ENCODE measurements at places on chromosomes 2 and 18.

DNA sequence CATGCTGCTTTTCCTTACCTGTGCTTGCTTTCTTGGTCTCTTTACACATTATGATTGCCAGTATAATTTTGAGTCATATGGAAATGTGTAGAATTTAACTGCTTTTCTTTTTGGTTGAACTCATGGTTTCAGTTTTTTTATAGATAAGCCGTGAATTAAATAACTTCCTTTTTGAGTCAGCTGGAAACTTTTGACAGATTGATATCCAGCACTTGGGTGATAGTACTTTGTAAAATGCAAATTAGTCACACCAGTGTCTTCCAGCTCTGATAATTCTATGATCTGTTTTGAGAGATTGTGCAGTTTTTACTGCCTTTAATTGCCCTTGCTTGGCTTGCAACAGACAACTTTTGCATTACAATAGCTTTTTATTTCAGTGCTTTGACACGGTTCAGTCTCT lies 86.4 kb downstream of the NCOA1 start:
- DNase-seq = no peak

DNA sequence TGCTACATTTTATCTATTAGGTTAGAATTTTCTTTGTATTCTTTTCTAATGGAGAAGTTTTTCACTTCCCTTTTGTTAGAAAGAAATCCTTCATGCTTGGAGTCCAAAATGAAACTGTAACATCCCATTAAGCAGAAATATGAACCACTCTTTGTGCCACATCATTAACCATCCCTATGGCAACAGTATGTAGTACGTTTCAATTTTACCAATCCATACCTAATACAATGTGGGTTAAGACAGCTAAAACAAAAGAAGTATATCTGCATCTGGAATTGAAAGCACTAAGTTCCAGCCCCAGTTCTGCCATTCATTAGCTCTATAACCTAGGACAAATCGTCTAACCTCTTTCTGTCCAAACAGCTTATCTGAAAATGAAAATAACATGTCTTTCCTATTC lies 409.2 kb upstream of the SPHKAP start:
- DNase-seq = no peak

DNA sequence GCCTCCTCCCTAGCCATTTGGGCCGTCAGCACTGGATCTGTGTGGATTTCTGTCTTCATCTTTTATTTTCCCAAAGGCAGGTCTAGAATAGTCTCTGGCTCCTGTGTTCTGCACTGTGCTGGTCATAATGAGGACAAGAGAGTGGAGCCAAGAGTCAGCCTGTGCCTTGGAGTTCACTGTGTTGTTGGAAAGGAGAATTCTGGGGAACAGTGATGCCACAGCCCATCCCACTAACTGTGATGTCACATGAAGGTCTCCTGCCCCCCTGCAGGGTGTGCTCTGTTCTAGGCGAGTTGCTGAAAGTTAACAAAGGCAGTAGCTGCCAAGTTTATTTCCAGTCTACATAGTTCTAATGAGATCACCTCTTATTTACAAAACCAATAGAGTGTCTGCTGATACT lies 248.5 kb downstream of the TPGS2 start:
- no peak for DNase-seq

DNA sequence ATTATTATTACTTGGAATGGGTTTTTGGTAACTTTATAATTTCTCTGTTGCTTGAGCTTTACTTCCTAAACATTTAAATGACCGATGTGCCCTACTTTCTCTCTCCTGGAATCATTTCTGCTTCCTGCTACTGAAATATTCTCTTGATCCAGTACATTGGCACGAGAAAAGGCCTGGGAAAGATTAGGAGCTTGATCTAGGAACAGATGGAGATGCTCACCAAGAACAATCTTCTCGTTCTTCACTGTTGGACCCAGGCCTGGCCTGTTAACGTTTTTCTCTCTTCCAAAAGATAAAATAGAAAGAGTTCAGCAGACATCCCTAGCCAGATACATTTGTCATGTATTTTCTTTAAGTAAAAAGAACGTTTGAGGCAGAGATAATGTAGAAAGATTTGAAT lies 1356.8 kb upstream of the CRIM1 start:
- DNase-seq = no peak

GRCh38 chr18:14914771-14915170 lies 166.8 kb downstream of the ANKRD30B start:
- no peak for DNase-seq

GRCh38 chr18:22551536-22552151 lies 133.9 kb upstream of the CTAGE1 start:
- DNase-seq = no peak

DNA sequence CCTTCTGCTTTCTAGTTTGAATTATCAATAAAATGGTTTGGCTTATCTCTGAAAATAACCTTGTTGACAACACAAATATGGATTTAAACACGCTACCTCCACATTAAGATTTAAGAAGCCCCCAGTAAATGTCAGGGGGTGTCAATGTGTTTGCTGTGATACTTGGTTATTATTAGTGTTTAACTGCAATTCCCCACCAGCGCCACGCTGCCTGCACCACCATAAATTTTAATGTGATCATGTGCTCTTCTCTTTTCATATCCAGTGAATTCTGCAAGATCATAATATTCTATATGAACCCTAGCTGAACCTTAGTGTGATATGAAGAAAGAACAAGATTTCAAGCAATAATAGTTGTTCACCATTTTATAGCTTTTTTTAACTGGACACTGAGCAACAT lies 330.7 kb downstream of the AGPS start:
- DNase-seq = no peak

GRCh38 chr18:72232644-72233043 lies 311.5 kb downstream of the CBLN2 start:
- no peak for DNase-seq

DNA sequence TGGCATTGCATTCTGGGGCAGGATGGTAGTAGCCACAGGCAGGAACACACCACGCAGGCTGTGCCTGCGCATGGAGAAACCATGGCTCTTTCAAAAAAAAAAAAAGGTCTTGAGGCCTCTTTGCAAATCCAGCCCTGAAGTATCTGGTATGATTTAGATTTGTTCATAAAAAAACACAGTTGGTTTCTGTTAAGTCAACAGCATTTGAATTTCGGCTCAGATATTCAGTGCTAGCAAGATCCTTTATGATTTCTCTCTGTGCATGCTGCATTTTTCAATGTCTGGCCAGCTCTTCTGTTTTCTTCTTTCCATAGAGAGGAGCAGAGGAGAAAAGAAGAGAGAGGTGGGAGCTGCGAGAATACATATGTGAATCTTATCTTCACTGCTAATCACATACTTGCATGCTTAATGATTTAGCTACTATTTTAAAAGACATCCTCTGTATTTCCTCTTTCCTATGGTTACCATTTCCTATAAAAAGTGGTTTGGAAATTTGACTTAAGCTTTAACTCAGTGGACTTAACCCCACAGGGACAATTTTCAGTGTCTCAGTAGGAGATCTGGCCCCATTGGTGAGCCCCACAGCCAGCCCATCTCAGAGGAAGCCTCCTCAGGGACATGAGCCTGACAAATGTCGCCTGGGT lies 214.3 kb upstream of the APCDD1 start:
- DNase-seq = no peak

DNA sequence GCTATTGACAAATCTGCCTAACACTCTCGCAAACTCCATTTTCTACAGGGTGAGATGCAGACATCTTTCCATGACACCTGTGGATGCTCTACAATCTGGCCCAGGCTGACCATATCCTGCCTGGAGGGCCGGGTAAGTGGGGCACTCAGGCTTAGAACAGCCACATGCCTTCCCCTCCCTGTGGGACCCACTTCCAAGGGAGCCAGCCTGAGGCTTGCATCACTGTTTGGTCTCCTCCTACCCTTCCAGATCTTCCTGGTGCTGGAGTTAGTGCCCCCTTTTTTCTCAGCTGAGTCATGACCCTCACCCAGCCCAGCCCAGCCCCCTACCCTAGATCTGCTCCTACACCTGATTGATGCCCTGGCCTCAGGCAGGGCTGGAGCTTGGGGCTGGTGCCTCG lies 150.2 kb upstream of the MSH6 start:
- no peak for DNase-seq

GRCh38 chr18:46298511-46298910 lies 194.3 kb downstream of the HAUS1 start:
- DNase-seq = no peak

GRCh38 chr2:127410871-127411652 lies 7.2 kb upstream of the PROC start:
- no peak for DNase-seq

DNA sequence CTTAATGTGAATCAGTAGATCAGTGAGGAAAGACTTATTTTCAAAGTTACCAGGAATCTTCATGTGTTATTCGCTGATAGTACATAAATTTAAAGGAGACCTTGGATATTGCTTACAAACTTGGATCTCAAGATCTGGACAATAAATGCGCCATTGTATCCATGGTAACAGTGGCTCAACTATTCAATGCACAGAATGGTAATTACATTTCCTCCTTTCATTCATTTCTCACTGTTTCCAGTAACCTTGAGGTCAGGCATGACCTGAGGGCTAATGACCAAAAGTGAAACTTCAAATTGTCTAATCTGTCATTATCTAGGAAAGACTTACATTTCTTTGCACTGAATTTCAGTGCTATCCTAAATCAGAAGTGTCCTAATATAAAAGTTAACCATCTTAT lies 8.1 kb downstream of the LRP2 start:
- no peak for DNase-seq

DNA sequence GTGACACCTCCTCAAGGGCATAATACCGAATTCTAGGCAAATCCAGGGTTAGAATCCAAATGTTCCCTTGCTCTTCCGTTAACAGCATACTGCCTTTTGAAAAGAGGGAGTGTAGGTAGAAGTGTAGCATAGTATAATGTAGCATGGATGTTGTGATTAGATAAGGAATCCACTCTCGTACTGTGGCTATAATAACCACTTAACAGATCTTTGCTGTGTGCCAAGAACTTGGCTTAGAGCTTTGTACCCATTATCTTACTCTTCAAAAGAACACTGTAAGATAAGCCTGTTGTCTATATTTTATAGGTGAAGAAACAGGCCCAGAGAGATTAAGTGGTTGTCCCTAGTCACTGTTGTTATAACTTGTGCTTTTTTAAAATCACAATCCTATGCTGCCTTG lies 24.2 kb downstream of the WDR75 start:
- no peak for DNase-seq

GRCh38 chr2:43100883-43101662 lies 125.3 kb downstream of the ZFP36L2 start:
- DNase-seq = peak; percentile 59

DNA sequence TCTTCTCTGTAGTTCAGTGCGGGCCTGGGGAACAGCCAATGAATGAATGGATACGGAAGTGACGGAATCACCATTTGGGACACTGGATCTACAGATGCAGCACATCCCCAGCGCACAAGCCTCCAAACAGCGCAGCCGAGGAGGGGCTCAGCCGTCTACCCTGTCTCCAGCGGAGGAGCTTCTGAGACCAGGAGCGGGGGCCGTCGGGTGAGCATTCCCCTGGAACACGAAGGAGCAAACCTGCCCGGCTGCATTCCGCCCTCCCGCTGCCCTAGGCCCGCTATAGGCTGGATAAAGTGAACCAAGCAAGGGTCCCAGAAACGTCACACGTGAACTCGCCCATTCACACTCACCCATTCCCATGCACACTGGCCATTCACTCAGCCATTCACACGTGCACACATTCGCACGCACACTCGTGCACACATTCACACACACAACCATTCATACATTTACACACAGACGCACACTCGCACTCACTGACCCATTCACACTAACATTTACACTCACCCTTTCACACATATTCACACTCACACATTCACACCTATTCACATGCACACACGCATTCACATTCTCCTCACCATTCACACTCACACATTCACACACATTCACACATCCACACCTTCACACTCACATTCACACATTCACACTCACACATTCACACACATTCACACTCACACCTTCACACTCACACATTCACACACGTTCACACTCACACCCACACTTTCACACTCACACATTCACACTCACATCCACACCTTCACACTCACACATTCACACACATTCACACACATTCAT lies 63.4 kb downstream of the BIN1 start:
- no peak for DNase-seq

Measured in uterus (tissue), 4 donors.